Subcutaneous preadipocyte (primary cell): ENCODE measurements at places on chromosomes 1 and 21. TPM values are rescaled to one million over a fixed set of nuclear protein-coding genes. Genes with fewer than 3 reads are reported as not detected.

Gene OR2T35
- total RNA-seq: not detected in 2 replicates

Gene CCDC18
- total RNA-seq: 14.7 and 18.2 TPM in 2 replicates

Gene SHISAL2A
- not detected in 2 replicates for total RNA-seq

Gene CD1C
- not detected in 2 replicates for total RNA-seq

Gene DMBX1
- not detected in 2 replicates for total RNA-seq

Gene CSF3R
- not detected in 2 replicates for total RNA-seq

Gene CHI3L2
- 6.2 TPM in 1 of 2 replicates, not detected in the other for total RNA-seq

Gene C1orf105
- total RNA-seq: not detected in 2 replicates

Gene APCS
- total RNA-seq: not detected in 2 replicates

Gene LCE1F
- total RNA-seq: not detected in 2 replicates

Gene TMPRSS15
- total RNA-seq: not detected in 2 replicates

Gene ITLN2
- not detected in 2 replicates for total RNA-seq

Gene HLX
- total RNA-seq: 5.1 and 10.3 TPM in 2 replicates

Gene MFN2
- total RNA-seq: 47.4 and 61.6 TPM in 2 replicates

Gene FGR
- total RNA-seq: not detected in 2 replicates

Gene TAF1A
- 9.9 and 13.7 TPM in 2 replicates for total RNA-seq

Gene PLEKHN1
- 0.73 and 1.2 TPM in 2 replicates for total RNA-seq

Gene ATP1B1
- 0.37 and 3.9 TPM in 2 replicates for total RNA-seq

Gene BARHL2
- not detected in 2 replicates for total RNA-seq

Gene DCDC2B
- not detected in 2 replicates for total RNA-seq

Gene P3R3URF
- not detected in 2 replicates for total RNA-seq

Gene ACTL8
- 0.20 and 0.37 TPM in 2 replicates for total RNA-seq

Gene CLEC20A
- total RNA-seq: not detected in 2 replicates

Gene EEIG2
- 10.7 and 17.8 TPM in 2 replicates for total RNA-seq

Gene PM20D1
- total RNA-seq: not detected in 2 replicates

Gene PTCH2
- 0.20 and 0.37 TPM in 2 replicates for total RNA-seq

Gene TCHHL1
- total RNA-seq: not detected in 2 replicates

Gene MXRA8
- total RNA-seq: 243 and 326 TPM in 2 replicates

Gene CASZ1
- total RNA-seq: under 0.01 TPM in 1 of 2 replicates, not detected in the other

Gene DLGAP3
- total RNA-seq: under 0.01 TPM in 2 replicates
